ENCODE measurements at places on chromosomes 4 and X.
A peak's percentile ranks its signal among the peaks of the same experiment; 100 is the strongest.

GRCh38 chr4:150310159-150310895 lies 232.1 kb downstream of the DCLK2 start:
- no peaks in the 10 kb centered on the region for H3K4me1 ChIP-seq
- no peaks in the 10 kb centered on the region for H3K27me3 ChIP-seq
- DNase-seq, result no peak
- H3K27ac ChIP-seq, result peak overlapping the region; percentile 52
- no peaks in the 10 kb centered on the region for H3K36me3 ChIP-seq
- no peak overlapping the region for H3K4me3 ChIP-seq

DNA sequence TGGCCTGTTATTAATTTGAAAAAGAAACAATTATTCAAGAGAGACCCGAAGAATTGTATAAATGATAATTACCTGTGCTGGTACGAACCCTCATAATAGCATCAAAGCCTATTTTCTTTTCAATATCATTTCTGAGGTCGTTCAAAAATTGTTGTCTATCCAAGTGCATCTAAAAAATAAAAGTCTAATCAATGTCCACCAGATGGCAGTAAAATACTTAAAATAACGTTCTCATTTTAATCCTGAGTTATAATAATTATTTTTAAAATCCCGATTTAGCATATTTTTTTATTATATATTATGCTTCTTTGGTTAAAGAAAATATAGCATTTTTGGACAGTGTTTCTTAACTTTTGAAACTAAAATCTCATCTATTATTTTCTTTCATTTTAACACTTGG lies 55.7 kb downstream of the METTL14 start:
- H3K27me3 ChIP-seq, result no peaks in the 10 kb centered on the region
- H3K27ac ChIP-seq, result peak overlapping the region; percentile 50
- peaks cover 49% of the 10 kb centered on the region for H3K36me3 ChIP-seq

DNA sequence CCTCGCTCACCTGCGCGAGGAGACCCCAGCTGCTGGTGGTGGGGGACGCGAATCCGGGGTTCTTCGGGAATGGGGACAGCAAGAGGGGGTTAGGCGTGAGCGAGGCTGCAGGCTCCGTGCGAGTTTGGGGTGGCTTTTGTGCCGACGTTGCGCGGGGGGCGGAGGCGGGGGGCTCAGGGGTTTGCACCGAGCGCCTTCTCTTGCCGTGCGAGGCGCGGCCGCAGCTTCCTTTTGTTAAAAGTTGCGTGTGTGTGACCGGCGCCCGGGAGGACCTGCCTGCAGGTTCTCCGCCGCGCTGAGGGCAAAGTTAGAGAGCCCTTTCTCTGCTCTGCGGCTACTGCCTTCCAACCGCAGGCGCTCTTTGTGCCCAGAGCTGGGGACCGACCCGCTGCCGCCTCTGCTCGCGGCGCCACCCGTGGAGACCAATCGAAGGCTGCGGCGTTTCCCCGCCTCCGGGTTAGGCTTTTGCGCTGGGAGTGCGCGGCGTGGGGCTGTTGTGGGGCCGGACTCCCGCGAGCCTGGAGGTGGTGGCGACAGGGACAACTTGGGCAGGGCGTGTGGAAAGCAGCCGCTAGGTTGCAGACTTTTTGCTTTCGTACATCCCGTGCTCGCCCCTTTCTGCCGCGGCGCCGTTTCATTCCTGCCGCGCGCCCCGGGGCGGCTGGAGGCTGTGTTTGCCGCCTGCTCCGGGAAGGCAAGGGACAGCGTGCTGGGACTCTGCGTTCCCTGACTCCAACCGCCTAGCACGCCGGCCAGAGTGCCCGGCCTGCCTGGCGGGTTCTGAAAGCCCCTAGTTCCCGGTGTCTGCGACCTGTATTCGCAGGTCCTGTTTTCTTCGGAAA lies 716 bp downstream of the KIT start:
- peaks cover 6% of the 10 kb centered on the region for H3K4me1 ChIP-seq
- DNase-seq, result no peak
- peak overlapping the region; percentile 80 for H3K4me3 ChIP-seq
- H3K27ac ChIP-seq, result peak overlapping the region; percentile 1
- H3K27me3 ChIP-seq, result no peaks in the 10 kb centered on the region

GRCh38 chr4:83449009-83449408 lies 6.6 kb downstream of the HELQ start:
- no peak overlapping the region for H3K27ac ChIP-seq
- H3K27me3 ChIP-seq, result no peaks in the 10 kb centered on the region
- DNase-seq, result no peak
- H3K36me3 ChIP-seq, result peaks cover 28% of the 10 kb centered on the region
- no peaks in the 10 kb centered on the region for H3K4me1 ChIP-seq

GRCh38 chr4:106021737-106022410 lies 126.6 kb downstream of the NPNT start:
- no peak overlapping the region for H3K4me3 ChIP-seq
- H3K36me3 ChIP-seq, result no peaks in the 10 kb centered on the region
- DNase-seq, result no peak
- H3K27ac ChIP-seq, result no peak overlapping the region
- no peaks in the 10 kb centered on the region for H3K27me3 ChIP-seq
- H3K4me1 ChIP-seq, result no peaks in the 10 kb centered on the region

DNA sequence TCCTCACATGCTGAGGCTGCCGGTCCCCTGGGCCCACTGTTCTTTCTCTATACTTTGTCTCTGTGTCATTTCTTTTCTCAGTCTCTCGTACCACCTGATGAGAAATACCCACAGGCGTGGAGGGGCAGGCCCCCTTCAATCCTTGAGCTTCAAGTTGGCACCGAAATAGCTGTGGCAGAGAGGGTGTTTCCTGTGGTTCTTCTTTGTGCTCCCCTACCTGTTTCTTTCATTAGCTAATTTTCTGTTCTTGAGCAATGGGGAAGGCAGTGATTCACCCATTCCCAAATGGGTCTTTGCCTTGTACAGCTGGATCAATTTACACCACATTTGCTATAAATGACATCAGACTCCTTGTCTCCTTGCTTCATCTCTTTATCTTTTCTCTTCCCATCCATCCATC lies 2.1 kb upstream of the CYSLTR1 start:
- H3K4me1 ChIP-seq, result no peaks in the 10 kb centered on the region
- H3K27me3 ChIP-seq, result no peaks in the 10 kb centered on the region
- no peak overlapping the region for H3K27ac ChIP-seq

DNA sequence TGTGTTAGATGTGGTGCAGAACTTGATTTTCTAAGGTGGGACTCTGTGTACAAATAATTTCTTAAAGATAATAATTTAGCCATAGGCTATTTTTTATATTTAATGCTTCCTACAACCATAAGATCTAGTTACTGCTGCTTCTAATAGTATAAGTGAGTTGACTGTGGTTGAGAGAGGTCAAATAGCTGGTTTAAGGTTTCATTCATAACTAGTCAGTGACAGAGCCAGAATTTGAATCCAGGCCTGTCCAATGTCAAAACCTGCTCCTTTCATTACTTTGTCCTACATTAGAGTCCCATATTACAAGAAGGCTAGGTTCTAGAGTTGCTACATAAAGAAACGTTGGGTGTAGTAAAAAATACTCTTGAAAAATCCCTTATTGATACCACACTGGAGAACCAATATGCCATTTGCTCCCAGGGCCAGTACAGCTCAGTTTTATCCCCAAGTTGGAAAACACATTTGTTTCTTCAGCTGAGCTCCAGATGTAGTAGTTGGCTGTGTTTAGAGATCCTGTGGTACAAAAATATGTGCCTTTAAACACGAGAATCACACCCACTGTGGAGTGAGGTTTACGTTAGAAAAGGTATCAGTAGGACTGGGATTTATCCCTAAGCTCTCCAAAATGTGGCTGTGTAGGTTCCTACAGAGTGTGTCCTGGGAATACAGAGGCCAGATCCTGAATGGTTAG lies 84.3 kb downstream of the REPS2 start:
- H3K36me3 ChIP-seq, result no peaks in the 10 kb centered on the region
- no peak for DNase-seq
- H3K27me3 ChIP-seq, result no peaks in the 10 kb centered on the region

DNA sequence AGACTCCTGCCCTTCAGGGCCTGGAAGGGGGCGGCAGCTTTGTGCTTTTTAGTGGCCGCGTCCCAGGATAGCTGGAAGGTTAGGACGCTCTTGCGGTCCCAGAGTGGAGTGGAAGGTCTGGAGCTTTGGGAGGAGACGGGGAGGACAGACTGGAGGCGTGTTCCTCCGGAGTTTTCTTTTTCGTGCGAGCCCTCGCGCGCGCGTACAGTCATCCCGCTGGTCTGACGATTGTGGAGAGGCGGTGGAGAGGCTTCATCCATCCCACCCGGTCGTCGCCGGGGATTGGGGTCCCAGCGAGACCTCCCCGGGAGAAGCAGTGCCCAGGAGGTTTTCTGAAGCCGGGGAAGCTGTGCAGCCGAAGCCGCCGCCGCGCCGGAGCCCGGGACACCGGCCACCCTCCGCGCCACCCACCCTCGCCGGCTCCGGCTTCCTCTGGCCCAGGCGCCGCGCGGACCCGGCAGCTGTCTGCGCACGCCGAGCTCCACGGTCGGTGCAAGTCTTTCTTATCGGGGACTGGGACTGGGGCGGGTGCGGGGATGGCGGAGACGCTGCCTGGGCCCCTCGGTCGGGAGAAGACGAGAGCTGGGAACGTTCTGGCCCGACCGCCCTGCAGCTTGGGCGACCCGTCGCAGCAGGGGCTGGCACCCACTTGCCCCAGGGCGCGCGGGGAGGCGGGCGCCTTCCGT lies at the start of gene EDNRA:
Gene EDNRA, plus strand, starts transcription at position 207 of the 686 bp plus-strand sequence. CDS start 4,585 bp downstream, outside the sequence.
- H3K4me3 ChIP-seq, result peak within 1 kb of the TSS; percentile 60
- no peaks in the 10 kb centered on the region for H3K27me3 ChIP-seq

DNA sequence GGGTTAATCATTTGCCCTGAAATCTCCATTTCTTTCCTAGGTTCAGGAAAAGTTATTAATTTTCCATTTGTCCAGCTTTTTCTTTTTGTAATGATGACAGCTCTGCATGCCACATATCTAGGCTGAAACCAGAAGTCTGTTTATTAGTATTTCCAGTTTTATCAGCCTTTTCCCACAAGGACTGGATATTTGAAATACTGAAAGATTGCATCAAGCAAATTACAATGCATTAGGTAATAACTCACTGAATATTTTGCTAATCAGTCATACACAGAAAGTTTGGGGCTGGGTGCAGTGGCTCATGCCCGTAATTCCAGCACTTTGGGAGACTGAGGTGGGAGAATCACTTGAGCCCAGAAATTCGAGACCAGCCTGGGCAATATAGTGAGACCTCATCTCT lies 21.5 kb downstream of the SLC9A7 start:
- H3K4me3 ChIP-seq, result no peak overlapping the region
- no peaks in the 10 kb centered on the region for H3K4me1 ChIP-seq
- no peak overlapping the region for H3K27ac ChIP-seq
- H3K27me3 ChIP-seq, result no peaks in the 10 kb centered on the region
- no peak for DNase-seq

GRCh38 chr4:170849969-170850368 lies 760.2 kb upstream of the AADAT start:
- no peak overlapping the region for H3K4me3 ChIP-seq
- H3K4me1 ChIP-seq, result no peaks in the 10 kb centered on the region
- H3K27ac ChIP-seq, result no peak overlapping the region
- no peaks in the 10 kb centered on the region for H3K36me3 ChIP-seq
- no peaks in the 10 kb centered on the region for H3K27me3 ChIP-seq

DNA sequence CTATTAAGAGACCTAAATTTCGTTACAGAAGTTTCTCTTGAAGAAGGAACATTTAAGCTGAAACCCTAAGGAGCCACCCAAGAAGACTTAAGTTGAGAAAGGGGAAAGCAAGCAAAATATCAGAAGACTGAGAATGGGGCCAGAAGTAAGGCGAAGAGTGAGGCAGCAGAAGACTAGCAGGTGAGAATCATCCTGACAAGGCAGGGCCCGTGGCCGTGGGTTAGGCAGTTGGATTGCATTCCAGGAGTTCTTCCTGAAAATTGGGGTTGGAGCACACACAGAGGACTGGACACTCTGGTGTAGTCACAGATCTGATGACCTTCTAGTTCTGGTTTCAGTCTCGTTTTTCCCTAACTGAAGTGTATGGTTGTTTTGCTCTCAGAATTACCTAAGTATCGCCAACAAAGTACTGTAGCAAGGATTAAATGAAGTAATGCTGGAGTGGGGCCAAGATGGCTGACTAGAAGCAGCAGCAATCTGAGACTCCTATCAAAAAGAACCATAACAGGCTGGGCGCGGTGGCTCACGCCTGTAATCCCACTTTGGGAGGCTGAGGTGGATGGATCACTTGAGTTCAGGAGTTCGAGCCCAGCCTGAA lies 94.4 kb upstream of the GUCY1A1 start:
- H3K4me1 ChIP-seq, result no peaks in the 10 kb centered on the region
- H3K4me3 ChIP-seq, result no peak overlapping the region
- no peaks in the 10 kb centered on the region for H3K27me3 ChIP-seq
- no peaks in the 10 kb centered on the region for H3K36me3 ChIP-seq

GRCh38 chrX:102950908-102951866 lies 14.1 kb downstream of the RAB40AL start:
- DNase-seq, result peak; percentile 70
- no peaks in the 10 kb centered on the region for H3K27me3 ChIP-seq
- no peaks in the 10 kb centered on the region for H3K4me1 ChIP-seq
- peak overlapping the region; percentile 33 for H3K4me3 ChIP-seq

DNA sequence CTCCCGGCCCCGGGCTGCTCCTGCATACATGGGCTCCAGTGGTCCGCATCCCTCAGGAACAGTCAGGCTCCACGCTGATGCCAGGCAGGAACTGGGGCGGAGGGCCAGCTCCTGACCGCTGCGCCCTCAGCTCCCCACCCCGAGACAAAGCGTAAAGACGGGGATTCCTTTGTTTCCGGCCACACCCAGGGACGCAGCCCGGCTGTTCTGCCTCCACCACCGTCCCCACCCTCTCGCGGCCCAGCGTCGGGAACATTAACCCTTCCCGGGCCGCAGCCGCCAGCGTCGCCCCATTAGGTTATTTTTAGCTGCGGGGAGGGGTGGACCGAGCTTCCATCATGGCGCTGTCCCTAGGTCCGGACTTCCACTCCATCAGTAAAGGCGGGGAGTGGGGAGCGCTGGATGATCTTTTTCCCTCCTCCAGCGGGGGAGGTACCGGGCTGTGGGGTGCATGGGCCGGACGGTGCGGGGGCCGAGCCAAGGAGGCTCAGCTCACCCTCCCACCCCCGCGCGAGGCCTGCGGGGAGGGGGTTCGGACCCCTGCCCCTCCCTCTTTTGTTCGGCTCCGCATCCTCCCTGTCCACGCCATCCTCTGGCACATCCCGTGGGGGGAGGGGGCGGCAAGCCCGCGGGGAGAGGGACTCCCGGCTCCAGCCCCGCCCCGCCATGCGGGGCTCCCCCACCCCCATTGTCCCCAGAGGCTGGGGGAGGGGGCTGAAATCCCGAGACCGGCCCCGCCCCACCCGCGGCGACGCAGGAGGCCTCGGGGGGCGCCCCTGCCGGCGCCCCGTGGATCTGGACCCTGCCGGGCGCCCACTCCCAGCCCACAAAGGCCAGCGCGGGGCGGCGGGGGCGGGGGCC lies 5.3 kb downstream of the CRMP1 start:
- H3K27ac ChIP-seq, result no peak overlapping the region
- H3K27me3 ChIP-seq, result peaks cover 16% of the 10 kb centered on the region
- no peaks in the 10 kb centered on the region for H3K36me3 ChIP-seq
- DNase-seq, result no peak
- peaks cover 14% of the 10 kb centered on the region for H3K4me1 ChIP-seq
- H3K4me3 ChIP-seq, result peak overlapping the region; percentile 49

DNA sequence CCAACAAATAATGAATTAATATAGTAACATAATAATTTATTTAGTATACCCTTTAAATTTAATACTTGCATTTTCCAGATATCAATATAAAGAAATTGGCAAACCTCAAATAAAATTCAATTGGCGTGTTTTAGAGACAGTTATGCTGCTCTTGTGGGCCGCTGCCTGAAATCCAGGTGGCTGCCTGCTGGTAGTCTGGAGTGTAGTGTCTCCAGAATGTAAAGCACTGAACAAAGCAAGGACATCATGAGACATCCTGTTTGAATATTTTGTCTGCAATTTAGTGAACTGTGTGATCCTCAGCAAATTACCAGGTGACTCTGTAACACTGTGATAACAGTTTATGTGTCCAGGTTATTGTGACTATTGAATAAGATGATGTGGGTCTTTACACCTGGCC lies 29.9 kb downstream of the ZFP42 start:
- H3K36me3 ChIP-seq, result no peaks in the 10 kb centered on the region
- no peaks in the 10 kb centered on the region for H3K27me3 ChIP-seq
